ENCODE measurements at places on chromosomes 13 and 19.

GRCh38 chr19:48554385-48555091 lies 2.6 kb downstream of the SULT2B1 start:
- DNase-seq, result no peak

DNA sequence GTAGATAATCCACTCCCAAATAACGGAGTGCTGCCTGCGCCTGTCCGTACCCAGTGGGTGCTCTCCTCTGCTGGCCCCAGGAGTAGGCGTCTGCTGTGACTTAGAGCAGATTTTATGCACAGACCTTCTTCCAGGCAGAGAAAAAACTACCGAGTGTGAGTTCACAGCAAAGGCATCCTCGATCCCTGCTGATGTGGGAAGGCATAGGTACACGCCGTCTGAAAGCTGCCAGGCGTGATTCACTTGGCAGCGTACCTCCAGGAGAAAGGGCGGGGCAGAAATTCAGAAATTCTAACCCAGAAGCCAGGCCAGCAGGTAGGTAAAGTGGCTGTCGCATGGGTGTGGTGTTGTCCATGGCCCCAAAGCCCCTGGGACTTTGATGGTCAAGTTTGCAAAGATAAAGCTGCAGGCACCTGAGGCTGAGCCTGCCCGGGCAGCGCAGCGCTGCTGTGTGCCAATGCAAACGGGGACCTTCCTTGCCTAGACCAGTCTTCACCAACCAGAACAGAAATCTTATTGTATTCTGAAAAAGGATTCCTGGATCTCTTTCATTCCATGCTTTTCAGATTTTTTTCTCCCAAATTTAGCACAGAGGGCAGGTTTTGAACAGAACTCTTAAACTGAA lies 36.3 kb downstream of the COL4A2 start:
- DNase-seq, result no peak

- DNase-seq, result no peak
Observed at GRCh38 chr13:31073859-31074718, 87.6 kb downstream of the HSPH1 start.

DNA sequence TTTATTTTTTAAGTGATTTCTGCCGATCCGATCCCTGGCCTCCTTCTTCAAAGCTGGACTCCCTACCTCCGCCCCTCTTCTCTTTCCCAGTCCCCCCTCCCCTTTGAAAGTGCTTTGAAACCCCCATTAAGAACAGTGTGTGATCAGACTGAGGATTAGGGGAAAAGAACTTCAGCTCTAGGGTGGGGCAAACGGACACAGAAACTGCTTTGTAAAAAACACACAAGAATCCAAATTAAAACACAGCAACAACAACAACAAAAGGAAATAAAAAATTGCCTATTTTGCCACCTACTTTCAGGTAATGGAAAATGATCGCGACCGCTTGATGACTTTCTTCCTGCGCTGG lies 1.4 kb downstream of the SPRY2 start:
- DNase-seq, result no peak

- no peak for DNase-seq
Observed at GRCh38 chr19:6740589-6741343, 1.3 kb downstream of the TRIP10 start.

- no peak for DNase-seq
Observed at GRCh38 chr13:94233401-94233800, 246.1 kb downstream of the DCT start.

DNA sequence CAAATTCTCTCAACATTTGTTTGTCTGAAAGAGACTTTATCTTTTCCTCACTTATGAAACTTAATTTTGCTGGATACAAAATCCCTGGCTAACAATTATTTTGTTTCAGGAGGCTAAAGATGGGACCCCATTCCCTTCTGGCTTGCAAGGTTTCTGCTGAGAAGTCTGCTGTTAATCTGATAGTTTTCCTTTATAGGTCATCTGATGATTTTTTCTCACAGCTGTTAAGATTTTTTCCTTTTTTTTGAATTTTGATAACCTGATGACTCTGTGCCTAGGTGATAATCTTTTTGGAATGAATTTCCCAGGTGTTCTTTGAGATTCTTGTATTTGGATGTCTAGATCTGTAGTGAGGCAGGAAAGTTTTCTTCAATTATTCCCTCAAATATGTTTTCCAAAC lies 2661.4 kb downstream of the PCDH9 start:
- no peak for DNase-seq

DNA sequence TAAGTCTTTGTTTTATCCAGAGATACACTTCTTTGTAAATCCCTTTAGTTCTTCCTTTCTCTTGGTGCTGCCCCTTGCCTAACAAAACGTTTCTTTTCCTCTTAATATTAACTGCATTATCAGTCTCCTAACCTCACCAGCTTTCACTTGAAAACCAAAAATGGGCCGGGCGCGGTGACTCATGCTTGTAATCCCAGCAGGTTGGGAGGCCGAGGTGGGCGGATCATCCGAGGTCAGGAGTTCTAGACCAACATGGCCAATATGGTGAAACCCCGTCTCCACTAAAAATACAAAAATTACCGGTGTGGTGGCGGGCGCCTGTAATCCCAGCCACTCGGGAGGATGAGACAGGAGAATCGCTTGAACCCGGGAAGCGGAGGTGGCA lies 329.8 kb upstream of the MIR17HG start:
- no peak for DNase-seq

DNA sequence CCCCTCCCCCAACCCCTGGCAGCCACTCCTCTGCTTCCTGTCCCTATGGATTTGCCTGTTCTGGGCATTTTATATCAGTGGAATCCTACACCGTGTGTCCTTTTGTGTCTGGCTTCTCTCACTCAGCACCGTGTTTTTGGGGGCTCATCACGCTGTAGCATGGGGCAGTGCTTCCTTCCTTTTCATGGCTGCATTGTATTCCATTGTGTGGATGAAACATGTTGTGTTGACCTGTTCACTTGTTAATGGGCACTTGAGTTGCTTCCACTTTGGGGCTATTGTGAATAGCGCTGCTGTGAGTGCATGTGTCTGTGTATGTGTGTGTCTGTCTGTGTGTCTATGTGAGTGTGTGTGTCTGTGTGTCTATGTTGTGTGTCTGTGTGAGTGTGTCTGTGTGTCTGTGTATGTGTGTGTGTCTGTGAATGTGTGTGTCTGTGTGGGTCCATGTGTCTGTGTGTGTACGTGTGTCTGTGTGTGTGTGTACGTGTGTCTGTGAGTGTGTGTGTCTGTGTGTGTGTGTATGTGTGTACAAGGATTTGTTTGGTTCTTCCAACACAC lies 57.2 kb downstream of the AP1M1 start:
- DNase-seq, result no peak

- no peak for DNase-seq
Observed at GRCh38 chr19:42051166-42052115, 18.6 kb downstream of the GRIK5 start.

DNA sequence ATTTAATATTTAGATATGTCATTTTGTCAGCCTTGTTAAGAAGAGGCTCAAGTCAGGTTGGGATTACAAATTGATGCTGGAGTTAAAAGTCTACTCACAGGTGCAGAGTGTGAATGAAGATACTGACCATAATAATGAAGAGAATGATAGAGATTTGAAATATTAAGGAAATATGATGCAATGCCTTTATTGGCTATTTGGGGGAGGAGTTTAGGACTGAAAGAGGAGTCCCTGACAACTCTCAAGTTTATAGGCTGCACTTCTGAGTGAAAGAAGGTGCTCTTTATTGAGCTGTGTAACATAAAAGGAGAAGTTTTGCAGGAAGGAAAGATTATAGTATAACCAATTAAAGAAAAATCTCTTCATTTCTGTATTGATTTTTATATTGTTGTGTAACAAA lies 827.7 kb upstream of the PCDH9 start:
- no peak for DNase-seq

- DNase-seq, result no peak
Observed at GRCh38 chr19:28686756-28687155, 526.2 kb downstream of the UQCRFS1 start.

GRCh38 chr19:40387155-40387554 lies 2.8 kb downstream of the HIPK4 start:
- no peak for DNase-seq

DNA sequence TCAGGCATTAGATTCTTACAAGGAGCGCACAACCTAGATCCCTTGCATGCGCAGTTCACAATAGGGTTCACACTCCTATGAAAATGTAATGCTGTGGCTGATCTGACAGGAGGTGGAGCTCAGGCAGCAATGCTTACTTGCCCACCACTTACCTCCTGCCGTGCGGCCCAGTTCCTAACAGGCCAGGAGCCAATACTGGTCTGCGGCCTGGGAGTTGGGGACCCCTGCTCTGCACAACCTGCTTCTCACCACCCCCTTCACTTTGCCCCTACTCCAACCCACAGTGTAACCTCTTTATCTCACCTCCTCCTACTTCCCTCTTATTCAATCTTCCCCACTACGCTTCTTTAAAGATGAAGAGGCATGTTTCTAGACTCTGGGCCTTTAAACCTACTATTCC lies 240.2 kb downstream of the RGCC start:
- DNase-seq, result no peak

DNA sequence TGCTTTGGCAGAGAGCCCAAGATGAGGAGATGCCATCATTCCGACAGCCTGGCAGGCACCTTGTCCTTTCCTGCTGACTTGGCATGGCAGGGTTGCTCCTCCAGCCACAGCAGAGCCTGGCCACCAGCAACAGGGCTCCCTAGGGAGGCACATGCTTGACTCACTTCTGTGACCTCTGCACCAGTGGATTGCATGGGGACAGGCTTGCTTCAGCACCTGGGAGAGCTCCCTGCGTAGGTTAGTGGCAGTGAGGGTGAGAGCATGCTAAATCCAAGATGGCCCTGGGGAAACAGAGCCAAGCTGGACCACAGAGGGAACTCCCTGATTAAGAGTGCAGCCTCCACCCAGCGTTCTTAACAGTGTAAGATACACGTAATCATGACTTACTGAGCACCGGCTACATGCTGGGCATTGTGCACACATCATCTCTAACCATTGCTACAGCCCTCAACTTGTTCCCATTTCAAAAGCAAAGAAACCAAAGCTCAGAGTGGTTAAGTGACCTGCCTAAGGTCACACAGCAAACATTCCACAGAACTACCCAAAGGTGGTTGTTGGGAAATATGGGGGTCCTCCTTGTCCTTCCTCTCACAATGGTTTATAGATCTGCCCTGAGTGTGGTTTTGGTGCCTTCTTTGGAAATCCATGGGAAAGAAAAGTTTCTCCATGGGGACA lies 116.6 kb upstream of the UQCRFS1 start:
- DNase-seq, result no peak

DNA sequence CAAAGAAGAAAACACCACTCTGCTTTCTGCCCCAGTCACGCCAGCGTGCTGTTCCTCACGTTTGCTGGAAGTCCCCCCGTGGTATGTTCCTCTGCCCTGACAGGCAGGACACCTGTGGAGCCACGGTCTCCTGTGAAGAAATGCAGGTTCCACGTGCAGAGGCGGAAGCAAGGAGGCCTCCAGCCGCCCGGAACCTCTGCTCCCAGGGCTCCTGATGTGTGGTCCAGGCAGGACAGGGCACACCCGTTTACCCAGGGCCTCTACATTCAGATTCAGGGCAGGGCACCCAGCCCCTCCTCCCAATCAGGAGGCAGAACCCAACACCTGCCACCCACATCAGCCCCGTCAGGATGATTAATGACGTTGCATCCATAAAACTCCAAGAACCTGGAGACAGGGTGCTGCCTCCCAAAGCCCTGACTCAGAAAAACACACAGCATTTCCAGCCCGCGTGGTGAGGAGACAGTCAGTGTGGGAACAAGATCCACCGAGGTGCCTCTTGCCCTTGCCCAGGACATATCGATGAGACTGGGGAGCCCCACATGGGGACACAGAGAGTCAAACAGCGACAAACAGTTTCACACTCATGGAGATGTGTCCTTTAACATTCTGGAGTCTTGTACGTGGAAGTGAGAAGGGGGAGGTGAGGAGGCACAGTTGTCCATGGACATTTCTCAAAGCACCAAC lies 76.2 kb downstream of the COL4A1 start:
- DNase-seq, result no peak

- no peak for DNase-seq
Observed at GRCh38 chr13:52832313-52832712, 16.1 kb downstream of the PCDH8 start.

- no peak for DNase-seq
Observed at GRCh38 chr19:703651-704446, 4.9 kb upstream of the PALM start.

- DNase-seq, result no peak
Observed at GRCh38 chr13:87459419-87459818, 211.8 kb upstream of the SLITRK5 start.

DNA sequence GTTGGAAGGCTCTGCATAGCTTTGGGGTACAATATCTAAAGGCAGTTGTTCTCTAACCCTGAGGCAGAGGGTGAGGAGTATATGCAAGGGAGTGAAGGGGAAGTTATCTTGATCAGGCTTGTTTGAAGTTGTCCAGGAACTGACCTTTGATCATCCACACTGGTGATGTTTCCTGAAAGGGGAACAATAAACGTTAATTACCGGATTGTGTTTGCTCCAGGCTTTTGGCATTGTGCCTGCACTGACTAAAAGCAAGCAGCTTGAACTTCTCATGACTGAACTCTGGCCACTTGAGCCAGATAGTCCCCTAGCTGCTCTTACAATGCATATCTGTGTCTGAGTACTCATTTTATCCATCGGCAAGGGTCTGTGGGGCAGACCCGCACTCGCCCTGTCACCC lies 27.0 kb upstream of the ZNF726 start:
- DNase-seq, result no peak

GRCh38 chr19:47573071-47574026 lies at the start of gene ZNF541:
Gene ZNF541, minus strand, starts transcription at chr19:47573148. Its CDS starts 17,292 bp downstream, at chr19:47555856.
- DNase-seq, result no peak

DNA sequence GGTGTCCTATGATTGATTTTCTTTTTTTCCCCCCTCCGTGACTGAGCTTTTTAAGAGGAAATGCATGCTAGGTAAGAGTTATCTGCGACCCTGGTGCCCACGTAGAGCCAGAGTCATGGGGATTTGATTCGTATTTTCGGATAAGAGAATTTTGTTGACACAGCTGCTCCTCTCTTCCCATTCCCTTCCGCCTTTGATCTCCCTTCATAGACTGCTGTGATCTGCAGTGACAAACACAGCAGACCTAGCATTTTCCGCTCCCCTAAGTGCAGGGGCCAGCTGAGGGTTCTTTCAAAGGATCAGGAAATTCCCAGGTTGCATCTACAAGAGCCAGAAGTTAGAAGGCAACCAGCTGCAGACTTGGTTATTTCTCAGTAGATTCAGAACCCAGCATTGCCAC lies 70.5 kb downstream of the ZNF568 start:
- peak; percentile 71 for DNase-seq

DNA sequence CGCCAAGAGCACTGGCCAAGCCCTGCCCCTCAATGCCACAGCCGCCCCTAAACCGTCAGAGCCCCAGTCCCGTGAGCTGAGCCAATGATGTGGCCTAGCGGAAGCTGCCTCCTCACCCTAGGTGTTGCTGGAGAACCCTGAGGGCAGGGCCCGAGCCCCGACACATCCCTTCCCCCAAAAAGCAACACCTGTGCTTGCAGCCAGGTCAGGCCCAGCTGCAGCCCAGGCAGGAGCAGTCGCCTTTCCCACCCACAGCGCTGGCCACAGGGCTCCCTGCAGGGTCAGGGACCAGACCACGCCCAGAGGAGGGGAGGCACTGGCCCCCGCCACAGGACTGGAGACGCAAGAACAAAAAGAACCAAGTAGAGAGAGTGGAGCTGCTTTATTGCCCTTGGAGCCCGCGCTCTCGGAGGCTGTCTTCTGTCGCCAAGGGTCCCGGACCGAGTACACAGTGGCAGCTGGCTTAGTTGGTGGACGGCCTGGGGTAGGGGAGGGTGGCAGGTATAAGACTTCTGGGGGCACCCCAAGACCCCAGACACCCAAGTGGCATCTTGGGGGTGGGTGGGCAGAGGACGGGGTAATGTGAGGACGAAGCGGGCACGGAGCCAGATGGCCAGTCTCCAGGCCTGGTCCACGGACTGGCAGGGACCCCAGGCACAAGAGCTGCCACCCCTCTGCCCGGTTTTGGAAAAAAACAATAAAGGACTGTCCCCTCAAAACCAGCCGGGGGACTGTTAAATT lies 3.3 kb downstream of the P2RY11 start:
- DNase-seq, result no peak

- no peak for DNase-seq
Observed at GRCh38 chr19:40862785-40863184, 12.5 kb upstream of the CYP2A6 start.
